ENCODE measurements at places on chromosomes 12 and 14. TPM values are rescaled to one million over a fixed set of nuclear protein-coding genes. Genes with fewer than 3 reads are reported as not detected.

DNA sequence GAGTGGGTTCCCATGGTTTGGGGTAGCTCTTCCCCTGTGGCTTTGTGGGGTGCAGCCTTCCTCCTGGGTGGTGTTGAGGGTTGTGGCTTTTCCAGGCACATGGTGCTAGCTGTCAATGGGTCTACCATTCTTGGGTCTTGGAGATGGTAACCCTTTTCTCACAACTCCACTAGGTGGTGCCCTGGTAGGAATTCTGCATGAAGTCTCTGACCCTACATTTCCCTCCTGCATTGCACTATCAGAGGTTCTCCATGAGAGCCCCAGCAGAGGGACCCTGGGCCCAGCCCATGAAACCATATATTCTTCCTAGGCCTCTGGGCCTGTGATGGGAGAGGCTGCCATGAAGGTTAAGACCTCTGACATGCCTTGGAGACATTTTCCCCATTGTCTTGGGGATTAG lies 1093.3 kb downstream of the SLC16A7 start:
- DNase-seq: no peak

- no peak for DNase-seq
These were observed 19.2 kb downstream of the TBX3 start for GRCh38 chr12:114664651-114665320.

GRCh38 chr12:91384806-91385205 lies 202.2 kb upstream of the DCN start:
- no peak for DNase-seq

GRCh38 chr12:120500581-120500980 lies 4.7 kb downstream of the DYNLL1 start:
- no peak for DNase-seq

Gene SMCO2
- total RNA-seq: not detected

Gene BHLHE41
- 3.6 TPM for total RNA-seq

GRCh38 chr14:72828604-72829003 lies 65.3 kb downstream of the DPF3 start:
- DNase-seq: no peak

Gene CLEC6A
- not detected for total RNA-seq

DNA sequence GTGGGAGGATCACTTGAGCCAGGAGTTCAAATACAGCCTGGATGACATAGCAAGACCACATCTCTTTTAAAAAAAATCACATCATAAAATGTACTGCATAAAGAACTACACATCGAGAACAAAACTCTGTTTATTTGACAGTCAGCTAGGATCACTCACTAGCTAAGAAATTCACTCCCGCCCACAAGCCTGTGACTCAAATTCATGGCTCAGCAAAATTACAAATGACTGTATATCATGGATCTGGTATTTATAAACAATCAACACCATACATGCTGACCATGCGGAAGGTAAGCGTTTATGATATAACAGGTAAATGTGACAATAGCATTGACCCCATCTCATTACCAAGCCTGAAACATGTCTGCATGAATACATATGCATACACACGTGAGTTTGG lies 206.5 kb downstream of the EFCAB11 start:
- DNase-seq: no peak

DNA sequence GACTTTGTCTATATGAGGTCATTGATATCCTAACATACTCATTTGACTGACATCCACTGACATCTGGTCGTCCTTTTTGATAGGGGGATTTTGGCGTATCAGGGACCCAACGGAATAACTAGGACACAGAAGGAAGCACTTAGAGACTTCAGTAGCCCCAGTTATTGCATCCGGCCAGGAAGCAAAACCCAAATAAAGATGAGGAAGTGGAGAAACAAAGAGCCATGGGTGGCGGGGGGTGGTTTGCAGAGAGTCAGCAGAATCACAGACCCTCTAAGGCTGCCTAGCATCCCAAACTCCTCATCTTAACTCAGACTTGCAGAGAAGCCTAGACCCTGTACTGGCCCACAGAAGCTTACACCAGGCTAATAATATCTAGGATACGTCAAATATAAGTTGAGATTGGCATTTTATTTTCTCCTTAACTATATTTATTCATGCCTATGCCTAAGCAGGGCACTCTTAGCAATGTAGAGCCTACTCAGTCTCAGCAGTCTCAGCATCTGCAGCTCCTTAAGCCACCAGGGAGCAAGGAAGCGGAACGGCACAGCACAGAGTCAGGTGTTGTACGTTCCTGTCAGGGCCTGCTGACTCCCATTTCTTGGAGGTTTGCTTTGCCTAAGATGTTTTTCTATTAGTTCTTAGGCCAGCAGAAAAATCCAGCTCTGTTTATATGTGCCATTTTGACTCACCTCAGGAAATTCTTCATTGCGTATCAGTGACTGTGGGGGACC lies 45.1 kb downstream of the KCNA1 start:
- no peak for DNase-seq

GRCh38 chr12:122199484-122200355 lies 3.8 kb upstream of the B3GNT4 start:
- DNase-seq: no peak

Gene HOXC12
- total RNA-seq: not detected

- DNase-seq: no peak
These were observed 489 bp upstream of the EML5 start for GRCh38 chr14:88793259-88793625.

DNA sequence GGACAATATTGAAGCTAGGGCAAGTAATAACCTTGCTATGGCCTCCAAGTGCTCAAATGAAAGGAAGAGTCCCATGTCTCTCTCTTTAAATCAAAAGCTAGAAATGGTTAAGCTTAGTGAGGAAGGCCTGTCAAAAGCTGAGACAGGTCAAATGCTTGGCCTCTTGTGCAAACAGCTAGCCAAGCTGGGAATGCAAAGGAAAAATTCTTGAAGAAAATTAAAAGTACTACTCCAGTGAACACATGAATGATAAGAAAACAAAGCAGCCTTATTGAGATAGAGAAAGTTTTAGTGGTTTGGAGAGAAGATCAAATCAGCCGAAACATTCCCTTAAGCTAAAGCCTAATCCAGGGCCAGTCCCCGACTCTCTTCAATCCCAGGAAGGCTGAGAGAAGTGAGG lies 84.1 kb upstream of the PLEKHA5 start:
- DNase-seq: no peak

DNA sequence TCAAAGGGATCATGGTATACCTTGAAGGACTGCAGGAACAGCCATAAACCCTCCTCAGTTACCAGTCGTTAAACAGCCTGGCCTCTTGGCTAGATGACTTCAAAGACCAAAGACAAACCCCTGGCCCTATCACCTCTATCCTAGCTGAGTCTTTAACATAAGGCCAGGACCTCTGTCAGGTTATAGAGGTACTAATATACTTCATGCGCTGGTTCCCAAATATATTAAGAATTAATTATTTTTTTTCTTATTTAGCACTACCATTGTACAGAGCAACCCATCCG lies 459.8 kb downstream of the RAD51B start:
- no peak for DNase-seq

Gene TESPA1
- total RNA-seq: not detected

Gene BICDL1
- 56.4 TPM for total RNA-seq

DNA sequence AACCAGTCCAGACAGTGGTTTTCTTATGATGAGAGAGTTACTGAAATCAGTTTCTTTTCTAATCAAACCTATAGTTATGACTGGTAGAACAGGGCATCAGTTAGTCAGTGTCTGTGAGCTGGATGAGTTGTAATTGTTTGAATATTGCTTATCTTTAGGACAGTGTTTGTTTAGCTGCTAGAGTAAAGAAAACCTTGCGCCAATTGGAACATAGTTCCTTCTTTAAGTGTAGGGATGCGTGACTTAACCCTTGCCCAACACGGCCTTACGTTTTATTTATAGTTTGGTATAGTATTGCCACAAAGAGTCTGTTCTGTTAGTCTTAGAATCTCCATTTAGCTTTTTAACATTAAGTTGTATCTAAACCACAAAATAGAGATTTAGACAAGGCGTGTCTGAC lies 572.6 kb downstream of the SLC16A7 start:
- no peak for DNase-seq

- DNase-seq: no peak
These were observed 22.8 kb downstream of the EXOC5 start for GRCh38 chr14:57245941-57246340.

Gene TBC1D30
- 15.2 TPM for total RNA-seq

Gene POTEG
- total RNA-seq: not detected

DNA sequence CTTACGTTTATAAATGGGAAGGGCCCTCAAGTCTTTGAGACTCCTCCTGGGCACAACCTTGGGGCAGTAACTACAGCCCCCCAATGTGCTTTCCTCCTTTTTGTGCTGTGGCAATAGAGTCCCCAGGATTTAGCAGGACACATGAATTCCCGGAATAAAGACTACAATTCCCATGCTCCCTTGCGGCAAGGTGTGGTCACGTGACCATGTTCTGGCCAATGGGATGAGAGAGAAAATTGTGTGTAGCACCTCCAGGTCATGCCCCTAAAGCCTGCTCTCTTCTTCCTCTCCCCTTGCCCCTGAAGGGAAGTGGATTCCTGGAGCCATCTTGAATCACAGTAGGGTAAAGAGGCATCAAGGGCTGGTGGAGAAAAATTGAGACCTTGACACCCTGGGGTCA lies 295.1 kb upstream of the SFSWAP start:
- no peak for DNase-seq

Gene ZNF839
- total RNA-seq: 13.6 TPM

- no peak for DNase-seq
These were observed 40.0 kb downstream of the FBXW8 start for GRCh38 chr12:116950628-116951325.

Gene ITPK1
- total RNA-seq: 132 TPM

DNA sequence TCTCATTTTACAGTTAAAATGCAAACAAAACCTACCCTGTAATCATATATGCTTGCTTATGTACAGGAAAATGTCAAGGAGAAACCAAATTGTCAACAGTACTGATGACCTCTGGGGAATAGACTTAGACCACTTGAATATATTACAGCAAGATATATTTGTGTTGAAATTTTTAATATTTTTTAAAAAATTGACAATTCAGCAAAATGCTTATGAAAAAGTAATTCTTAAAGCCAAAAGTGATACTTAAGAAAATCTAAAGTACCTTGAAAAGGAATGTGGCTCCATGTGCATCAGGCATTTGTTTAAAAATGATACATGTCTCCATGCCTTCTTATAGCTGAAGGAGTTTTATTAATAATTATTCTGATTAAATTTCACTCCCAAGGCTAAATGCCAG lies 49.2 kb downstream of the PTPN21 start:
- no peak for DNase-seq

All from glutamatergic neuron (in vitro differentiated cells).